ENCODE measurements at places on chromosomes 4 and X.
A peak's percentile ranks its signal among the peaks of the same experiment; 100 is the strongest.

DNA sequence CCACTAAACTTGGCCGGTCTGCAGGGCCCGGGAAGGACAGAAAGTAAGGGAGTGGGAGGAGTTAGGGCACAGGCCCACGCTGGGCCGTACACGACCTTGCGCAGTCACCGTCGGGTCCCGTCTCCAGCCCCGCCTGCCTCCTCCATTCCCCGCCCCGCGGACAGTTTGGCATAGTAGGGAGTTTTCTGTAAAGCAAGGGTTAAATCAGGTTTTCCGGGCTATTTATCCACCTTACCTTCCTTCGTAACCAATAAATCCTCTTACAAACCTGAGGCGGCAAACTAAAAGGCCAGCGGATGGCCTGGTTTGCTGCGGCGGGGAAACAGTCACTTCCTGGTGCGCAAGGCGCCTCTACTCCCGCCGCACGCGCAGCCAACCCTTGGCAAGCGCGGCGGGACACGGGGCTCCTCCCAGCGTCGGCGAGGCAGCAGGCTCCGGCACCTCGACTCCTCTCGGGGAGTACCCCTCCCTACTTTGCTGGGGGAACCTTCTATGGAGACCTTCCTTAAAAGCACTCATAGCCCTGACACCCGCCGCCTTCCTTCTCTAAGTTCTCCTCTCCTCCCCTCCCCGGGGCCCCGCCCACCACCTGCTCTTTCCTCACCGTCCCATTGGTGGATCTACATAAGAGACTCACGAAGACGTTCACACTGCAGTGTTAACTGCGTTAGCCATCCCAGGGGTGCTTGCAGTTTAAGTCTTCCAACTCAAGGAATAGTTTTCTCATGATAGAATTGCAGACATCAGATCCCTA, at the start of gene TRMT2B:
TRMT2B (minus strand) TSS at position 563 of the 754 bp plus-strand sequence. CDS start 9,822 bp downstream, outside the sequence.
- peak; percentile 82 for DNase-seq

DNA sequence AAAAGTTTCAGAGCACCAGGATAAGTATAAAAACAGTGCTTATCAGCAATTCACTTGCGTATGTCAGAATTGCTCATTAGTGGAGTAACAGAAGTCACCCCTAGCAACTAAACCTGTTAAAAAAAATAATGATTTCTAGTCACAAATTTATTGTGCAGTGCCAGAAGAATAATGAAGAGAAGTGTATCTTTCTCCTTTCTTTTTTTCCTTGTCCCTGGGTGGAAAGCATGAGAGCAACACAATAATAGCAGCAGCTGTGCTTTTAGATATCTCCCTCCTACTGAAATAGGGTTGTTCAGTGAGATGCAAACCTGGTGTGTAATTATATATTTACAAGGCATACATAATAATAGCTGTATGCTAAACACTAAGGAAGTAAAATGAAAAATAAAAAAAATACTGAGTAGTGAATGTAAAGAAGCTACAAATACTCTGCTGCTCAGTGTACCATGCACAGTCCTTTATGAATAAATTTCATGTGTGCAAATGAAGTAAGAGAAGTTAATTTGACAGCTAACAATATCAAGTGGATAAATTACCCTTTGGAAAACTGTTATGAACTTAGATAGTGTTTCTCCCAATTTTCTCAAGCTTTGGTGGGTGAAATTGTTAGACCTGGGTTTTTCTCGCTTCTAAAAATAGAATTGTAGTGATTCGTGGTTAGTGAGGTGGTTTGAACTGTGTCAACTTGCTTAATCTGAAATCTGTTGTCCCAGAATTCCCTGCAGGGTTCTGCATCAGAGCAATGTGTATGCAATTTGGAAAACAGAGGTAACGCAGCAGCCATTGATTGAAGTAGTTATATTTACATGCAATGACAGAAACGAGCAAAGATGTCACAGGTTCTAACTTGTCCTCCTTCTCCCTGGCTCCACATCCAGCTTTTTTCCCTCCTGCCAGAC, 125.7 kb upstream of the NDST3 start:
- no peak for DNase-seq

DNA sequence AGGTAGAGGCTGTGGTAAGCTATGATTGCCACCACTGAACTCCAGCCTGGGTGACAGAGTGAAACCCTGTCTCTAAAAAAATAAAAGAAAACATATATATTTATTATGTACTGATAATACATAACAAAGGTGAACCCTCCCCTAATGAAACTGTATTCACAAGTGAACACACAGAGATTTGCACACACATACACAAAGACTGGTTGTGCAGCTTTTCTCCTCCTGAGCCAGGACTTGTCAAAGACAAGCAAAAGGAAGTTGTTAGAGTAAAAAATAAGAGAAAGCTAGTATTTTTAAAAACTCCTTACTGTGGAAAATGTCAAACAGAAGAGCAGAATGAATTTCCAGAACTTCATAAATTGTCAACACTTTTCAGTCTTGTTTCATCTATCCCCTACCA, 1.5 kb upstream of the GRSF1 start:
- DNase-seq: no peak

DNA sequence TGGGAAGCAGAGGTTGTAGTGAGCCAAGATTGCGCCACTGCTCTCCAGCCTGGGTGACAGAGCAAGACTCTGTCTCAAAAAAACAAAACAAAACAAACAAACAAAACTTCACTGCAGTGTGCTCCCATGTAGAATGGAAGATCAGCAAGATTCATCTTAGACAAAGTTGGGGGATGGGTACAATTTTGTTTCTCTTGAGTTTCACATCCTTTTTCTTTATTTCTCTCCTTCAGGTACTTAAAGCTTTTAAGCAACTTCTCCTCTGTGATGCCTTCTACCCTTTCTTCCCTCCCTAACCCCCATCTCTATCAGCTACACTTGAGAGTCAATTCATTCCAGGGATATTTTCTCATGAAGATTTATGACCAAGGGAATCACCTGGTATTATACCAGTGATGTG, 15.5 kb upstream of the RBBP7 start:
- DNase-seq: no peak

- DNase-seq: no peak
These were observed 891 bp downstream of the TLR2 start for GRCh38 chr4:153684971-153685371.

- no peak for DNase-seq
These were observed 43.2 kb upstream of the TMSB15B start for GRCh38 chrX:103919270-103919637.

GRCh38 chrX:34238896-34239295, 106.8 kb upstream of the FAM47A start:
- no peak for DNase-seq

- DNase-seq: peak; percentile 21
These were observed 7.9 kb downstream of the HUWE1 start for GRCh38 chrX:53678667-53679066.

DNA sequence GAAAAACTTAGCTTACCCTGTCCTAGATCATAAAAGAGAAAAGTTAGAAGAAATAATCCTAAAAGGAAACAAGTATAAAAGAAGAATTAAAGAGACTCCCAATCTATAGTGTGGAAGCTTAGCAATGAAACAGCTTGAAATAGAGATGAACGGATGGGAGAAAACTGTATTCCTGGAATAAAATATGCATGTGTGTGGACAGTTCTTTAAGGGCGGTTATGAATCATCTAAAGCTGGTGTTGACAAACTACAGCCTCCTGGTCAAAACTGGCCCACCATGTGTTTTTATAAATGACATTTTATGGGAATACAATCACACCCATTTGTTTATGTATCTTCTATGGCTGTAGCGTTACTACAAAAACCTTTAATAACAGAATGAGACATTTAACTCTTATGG, 69.4 kb downstream of the OR13H1 start:
- DNase-seq: no peak

DNA sequence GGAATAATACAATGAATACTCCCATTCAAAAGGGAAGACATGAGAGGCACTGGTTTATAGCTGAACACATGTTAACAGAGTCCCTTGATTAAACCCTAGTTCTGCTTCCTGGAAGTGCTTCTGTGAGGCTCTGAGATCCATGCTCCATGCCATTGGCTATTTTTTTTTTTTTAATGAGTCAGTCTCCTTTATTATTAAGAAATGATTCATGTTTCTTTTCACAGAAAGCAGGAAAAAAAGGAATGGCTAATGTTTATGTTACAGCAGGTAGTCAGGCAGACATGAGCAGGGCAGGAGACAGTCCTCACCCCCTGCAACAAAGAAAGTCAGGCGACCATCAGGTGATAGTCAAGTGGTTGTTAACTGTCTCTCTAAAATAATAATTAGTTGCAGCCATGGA, 598.7 kb downstream of the EPHA5 start:
- DNase-seq: no peak

- DNase-seq: no peak
These were observed 671.3 kb upstream of the GALNT7 start for GRCh38 chr4:172497321-172497720.

DNA sequence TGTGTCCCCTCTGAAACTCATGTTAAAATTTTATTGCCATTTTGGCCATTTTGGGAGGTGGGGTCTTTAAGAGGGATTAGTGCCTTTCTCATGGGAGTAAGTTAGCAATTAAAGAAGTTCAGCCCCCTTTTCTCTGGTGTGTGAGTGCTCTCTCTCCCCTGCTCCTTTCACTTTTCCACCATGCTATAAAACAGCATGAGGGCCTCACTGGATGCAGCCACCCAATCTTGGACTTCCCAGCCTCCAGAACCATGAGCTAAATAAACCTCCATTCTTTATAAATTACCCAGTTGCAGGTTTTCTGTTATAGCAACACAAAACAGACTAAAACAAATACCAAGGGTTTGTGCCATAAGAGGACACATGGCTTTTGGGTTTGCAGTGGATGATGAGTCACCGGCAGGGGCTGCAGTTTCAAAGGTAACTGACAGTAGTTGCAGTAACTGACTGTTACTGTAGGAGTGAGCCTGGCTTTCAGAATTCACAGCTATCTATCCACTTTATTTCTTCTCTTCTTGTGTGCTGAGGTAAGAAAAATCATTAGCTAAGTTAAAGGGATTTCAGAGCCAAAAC, 121.5 kb downstream of the PPEF1 start:
- no peak for DNase-seq

Data from D341Med (cell line).